ENCODE measurements at places on chromosomes 11 and 22.

DNA sequence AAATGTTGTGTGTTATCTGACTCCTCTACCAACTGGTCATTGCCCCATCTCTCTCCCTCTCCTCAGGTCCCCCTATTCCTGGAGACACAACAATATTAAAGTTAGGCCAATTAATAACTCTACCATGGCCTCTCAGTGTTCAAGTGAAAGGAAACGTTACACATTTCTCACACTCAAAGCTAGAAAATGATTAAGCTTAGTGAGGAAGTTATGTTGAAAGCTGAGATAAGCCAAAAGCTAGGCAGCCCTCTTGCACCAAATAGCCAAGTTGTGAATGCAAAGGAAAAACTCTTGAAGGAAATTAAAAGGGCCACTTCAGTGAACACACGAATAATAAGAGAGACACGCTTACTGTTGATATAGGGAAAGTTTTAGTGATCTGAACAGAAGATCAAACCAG is 6.9 kb downstream of the DLG2 start:
- DNase-seq = no peak

GRCh38 chr11:84564180-84564866 is 1062.8 kb downstream of the DLG2 start:
- DNase-seq = peak; percentile 6

DNA sequence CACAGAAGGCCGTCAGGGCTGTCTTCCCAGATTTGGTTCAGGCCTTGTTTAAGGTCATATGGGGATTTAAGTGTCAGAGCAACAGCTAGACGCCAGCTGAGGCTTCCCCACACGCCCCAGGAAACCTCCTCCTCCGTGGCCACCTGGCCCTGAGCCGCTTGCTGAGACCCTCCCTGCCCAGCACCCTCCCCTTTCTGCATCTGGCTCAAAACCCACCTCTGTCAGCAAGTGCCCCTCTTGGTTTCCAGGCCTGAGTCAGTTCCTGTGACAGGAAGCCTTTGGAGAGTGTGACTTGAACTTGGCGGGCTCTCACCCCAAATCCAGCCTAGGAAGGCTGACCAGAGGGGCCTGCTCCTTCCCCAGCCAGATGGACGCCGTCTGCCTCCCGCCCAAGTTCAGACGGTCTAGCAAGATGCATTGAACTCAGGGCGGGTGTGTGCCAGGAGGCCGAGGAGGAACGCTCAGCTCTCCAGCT is 561 bp downstream of the FXYD2 start:
- no peak for DNase-seq

DNA sequence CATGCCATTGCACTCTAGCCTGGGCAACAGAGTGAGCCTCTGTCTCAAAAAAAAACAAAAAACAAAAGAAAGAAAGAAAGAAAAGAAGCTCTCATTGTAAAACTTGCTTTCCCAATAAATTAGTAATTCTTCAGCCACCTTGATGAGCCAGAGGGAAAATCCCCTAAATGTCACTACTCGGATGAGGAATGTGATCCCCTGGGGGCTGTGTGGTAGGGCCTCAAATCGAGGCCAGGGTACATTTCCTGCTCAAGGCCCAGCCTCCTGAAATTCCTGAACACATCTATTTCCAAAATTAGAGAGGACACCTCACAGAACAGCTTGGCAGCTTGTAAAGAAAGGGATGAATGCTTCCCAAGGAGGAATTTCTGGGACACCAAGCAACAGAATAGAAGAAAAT is 147.1 kb upstream of the SESN3 start:
- DNase-seq = no peak

DNA sequence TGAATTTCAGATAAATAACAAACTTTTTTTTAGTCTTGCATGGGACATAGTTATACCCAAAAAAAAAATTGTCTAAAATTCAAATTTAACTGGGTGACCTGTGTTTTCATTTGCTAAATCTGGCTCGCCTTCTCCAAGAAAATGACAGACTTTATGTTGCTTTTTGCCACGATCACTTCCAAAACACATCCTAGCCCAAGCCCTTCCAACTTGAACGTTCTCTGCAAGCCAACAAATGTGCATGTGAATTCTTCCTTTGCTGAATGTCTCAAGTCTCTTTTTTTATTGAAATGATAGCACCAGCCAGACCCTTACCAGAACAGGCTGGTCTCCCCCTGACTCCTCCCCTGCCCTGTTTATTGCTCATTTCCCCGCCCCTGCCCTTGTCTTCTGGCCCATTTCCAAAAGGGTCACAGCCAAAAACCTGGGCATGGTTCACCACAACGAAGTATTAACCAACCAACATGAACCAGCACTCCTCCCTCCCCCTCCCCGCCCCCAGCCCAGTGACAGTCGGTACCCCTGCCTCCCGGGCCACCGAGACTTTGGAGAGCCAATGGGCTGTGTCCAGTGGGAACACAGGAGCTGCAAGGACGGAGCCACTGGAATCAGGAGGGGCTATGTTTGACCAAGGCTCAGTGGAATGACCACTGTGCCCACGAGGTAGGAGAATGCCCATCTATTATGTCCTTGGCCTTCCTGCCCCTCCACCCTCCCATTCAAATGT is 63.2 kb downstream of the BTG4 start:
- DNase-seq = no peak

- no peak for DNase-seq
Measured at GRCh38 chr11:68661014-68661413, 23.3 kb upstream of the GAL start.

DNA sequence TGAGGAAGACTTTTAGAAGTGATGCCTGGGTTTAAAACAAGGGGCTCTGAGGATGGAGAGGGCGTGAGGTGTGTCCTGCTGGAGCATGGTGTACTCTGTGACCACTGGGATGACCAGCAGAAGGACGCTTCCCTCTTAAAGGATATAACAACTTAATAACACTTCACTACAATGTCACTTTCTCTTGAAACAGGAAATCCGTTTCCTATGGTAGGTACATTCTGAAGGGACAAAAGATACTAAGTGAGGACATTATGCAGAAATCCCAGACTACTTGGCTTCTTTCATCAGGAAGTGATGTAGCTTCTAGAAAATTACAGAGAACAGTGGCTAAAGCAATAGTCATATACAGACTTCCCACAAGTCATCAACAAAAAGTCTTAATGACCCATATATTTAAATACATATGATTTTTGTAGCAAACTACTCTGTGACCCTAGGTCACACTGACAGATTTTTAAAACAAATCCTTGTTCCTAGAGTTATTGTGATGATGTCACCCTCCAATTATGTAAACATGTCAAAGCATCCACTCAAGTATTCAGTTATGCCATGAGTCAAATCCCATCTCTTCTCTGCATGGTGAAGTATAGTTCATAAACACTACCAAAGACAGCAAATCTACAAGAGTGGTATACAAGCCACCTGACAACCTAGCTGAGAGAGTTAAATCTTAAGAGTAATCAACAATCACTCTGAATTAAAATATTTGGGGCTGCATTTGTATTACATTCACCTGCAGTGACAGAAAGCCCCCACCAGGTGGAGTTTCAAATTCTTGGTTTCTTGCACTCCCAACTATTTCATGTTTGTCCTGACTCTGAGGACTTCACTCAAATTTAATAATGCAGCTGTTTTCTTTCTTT is 32.8 kb downstream of the PITPNB start:
- DNase-seq = peak; percentile 58

GRCh38 chr22:45341498-45341897 is 31.8 kb downstream of the FAM118A start:
- DNase-seq = peak; percentile 51

DNA sequence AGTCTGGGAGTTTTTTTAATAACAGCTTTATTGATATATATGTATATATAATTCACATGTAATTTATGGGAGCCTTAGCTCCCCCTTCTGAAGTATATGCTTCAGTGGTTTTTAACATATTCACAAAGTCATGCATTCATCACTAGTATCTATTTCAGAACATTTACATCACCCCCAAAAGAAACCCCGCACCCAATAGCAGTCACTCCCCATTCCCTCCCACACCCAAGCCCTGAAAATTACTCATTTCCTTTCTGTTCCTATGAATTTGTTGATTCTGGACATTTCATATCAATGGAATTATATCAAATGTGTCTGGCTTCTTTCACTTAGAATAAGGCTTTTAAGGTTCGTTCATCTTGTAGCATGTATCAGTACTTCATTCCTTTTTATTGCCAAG is 35.6 kb upstream of the SYT7 start:
- DNase-seq = no peak

DNA sequence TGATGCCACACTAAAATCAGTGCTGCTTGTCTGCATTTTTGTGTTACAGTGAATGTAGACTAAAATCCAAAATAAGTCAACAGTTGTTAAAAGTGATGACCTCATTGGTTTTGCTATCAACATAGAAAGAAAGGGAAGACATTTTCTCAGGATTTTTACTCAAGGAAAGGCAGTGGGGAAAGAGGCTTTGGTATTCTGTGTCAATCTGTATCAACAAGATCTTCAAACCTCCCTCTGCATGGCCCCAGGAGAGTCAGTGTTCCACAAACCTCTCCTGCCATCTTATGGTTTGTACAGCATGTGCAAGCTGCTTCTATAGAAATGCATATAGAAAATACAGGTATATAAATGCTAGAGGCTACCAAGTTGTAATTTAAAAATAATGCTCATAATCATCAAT is 13.8 kb upstream of the OR51M1 start:
- no peak for DNase-seq

DNA sequence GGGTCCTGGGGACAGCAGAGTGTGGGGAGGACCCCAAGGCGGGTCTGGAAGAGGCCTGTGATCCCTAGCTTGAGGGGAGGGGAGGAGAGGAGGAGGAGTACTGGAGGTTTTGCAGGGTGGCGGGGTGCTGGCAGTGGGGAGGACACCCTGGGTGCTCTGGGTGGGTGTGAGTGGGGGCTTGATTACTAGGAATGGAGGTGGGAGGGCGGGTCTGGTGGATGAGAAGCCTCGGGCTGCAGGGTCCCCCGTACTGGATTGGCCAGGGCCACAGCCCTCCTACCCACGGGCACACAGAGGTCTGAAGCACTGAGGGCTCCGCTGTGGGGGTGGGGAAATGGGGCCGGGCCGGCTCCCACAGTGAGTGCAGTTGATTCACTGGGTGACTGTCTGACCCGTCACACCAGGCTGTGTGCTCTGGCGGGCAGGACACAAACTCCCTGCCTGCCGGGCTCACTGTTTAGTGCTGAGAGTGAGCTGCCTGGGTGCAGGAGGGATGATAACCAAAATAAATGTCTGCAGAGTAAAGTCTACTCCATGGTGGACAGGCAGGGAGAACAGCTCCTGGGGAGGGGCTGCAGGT is 114.2 kb downstream of the CACNA1I start:
- no peak for DNase-seq

GRCh38 chr11:121265586-121265985 is 27.0 kb upstream of the SC5D start:
- DNase-seq = no peak

All from CD4-positive, alpha-beta T cell treated with Interleukin-10 for 1 hour (primary cell).